Fibroblast of upper back skin (primary cell): ENCODE measurements at places on chromosomes 16 and 17.

GRCh38 chr17:68422821-68423220, 34.5 kb downstream of the WIPI1 start:
- no peak for DNase-seq

GRCh38 chr17:74697515-74697914, 15.2 kb downstream of the CD300LF start:
- no peak for DNase-seq

DNA sequence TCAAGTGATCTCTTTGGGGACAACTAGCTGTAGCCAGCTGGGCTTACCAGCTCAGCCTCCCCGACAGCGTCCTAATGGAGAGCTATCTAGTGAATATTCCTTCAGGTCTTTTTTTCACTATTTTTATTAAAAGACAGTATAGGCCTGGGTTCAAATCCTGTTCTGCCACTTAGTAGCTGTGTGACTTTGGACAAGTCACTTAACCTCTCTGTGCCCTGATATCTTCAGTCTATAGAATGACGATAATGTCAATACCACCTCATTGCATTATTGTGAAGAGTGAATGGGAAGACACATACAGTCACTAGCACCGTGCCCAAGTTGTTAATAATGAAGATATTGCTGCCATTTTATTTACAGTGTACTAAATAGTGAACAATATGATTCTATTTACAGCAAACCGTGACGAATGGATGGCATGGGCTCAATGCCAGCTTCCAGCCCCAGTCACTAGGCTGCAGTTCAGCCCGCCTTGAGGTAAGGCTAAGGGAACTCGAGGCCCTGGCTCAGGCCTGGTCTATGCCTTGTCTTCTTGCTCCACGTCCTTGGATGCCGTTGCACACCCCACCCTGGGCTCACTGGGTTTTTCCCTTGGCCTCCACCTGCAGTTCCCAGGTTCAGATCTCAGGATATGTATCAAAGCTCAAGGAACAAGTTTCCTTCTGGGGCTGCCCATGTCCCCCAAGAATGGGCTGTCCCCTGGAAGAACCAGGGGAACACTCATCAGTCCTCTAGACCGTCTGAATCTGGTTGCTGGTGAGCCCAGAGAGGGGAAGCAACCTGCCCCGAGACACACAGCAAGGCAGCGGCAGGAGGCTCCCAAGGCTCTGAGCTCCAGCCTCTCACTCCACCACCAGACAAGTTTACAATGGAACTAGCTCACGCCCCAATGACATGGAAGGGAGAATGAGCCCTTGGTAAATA, 95.4 kb upstream of the TNRC6C start:
- DNase-seq: no peak

DNA sequence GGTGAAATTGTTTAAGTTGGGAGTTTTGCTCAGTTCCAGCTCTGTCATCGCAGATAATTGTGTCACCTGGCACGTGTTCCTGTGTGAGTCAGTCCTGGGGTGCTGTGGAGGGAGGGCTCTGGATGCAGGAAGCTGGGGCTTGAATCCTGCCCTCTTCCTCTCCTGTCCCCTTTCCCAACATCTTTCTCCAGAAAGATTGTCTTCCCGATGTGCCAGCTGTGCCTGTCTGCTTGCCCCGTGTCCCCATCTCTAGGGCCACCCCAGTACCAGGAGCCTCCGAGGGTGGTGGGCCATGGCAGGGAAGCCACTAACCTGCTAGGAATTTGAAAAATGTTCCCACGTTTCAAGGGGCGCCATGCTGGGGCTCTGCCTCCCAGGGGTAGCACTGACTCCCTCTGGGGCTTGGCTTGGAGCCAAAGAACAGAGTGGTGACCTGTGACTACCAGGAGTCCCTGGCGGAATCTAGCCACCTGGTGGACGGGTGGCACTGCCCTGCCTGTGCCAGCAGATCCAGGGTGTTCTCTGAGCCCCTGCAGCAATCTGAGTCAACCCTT, 198.1 kb downstream of the ENGASE start:
- DNase-seq: no peak

GRCh38 chr17:17748179-17748578, 66.9 kb downstream of the RAI1 start:
- no peak for DNase-seq

GRCh38 chr17:82301916-82302567, 15.4 kb downstream of the CD7 start:
- DNase-seq: no peak

- DNase-seq: peak; percentile 52
Measured at GRCh38 chr16:84478172-84478947, 26.1 kb downstream of the MEAK7 start.

DNA sequence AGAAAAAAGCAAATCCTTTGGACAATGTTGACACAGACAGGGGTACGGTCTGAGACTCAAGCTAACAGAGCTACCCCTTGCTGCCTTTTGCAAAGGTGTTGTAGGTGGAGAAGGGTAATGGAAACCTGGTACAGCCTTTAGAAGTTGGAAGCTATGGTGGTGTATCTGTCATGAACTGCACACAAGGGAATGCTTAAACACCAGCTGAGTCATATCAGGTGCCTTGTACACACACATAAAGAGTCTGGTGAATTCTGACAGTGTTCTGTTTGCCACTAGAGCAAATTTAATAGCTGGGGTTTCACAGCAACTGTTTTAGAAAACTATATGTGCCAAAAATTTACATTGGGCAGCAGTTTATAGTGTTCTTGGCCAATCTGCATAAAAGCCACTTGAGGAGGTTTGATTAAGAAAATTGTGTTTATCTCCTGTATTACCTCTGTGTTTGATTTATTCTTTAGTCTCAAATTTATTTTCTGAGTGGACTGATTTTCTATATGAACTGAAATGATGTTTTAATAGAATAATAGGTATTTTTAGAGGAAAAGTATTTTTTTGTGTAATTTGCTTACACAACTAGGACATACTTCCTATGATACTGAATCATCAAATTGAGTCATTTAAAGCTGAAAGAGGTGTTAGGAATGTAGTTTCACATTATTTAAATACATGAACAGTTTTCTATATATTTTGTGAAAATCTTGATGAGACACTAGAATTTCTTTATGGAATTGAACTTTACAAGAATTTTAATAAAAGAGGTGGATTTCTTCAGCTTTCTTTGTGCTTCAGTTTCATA, 136.9 kb downstream of the MAP2K6 start:
- no peak for DNase-seq

DNA sequence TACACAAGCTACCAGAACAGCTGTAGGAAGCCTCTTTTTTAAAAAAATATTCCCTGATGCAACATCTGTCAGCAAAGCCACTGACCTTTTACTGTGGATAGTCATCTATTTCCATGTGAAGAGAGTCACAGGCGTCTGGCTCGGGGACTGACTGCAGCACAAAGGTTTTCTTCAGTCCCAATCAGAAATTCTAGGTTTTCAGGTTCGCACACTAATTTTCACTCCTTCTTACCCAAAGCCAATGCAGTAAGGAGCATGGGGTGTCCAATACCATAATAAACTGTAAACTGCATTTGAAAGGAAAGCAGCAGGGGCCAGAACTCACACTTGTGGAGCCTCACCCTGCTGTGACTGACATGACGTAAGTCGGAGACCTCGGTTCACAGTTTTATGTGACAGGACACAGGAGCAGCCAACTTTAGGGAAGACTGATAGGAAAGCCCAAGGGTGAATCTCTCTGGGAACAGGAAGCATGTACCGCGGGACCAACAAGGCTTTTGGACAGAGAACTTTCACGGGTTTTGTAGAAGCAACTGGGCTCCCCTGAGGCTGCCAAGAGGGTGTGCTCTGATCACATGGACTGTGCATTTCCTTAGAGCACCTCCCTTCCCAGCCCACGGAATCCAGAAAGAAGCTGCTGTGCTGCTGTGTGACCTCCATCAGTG, 9.1 kb upstream of the TMEM100 start:
- DNase-seq: peak; percentile 27

- no peak for DNase-seq
Measured at GRCh38 chr16:15483857-15484256, 49.5 kb downstream of the BMERB1 start.

GRCh38 chr17:29233301-29233700, 13.4 kb upstream of the CRYBA1 start:
- DNase-seq: no peak

GRCh38 chr16:13324851-13325250, 423.5 kb downstream of the SHISA9 start:
- DNase-seq: no peak

GRCh38 chr17:40952661-40953060, 14.1 kb downstream of the KRT39 start:
- DNase-seq: peak; percentile 86
